ENCODE measurements at places on chromosomes 12 and 14. TPM values are rescaled to one million over a fixed set of nuclear protein-coding genes. Genes with fewer than 3 reads are reported as not detected.

Gene LPAR5
- total RNA-seq, result 1.7 TPM

Gene CLEC2B
- total RNA-seq, result 5.6 TPM

Gene SMIM41
- total RNA-seq, result 2.1 TPM

Gene INHBE
- not detected for total RNA-seq

Gene KRT4
- 5.4 TPM for total RNA-seq

Gene SPIC
- not detected for total RNA-seq

Gene SRGAP1
- total RNA-seq, result 15.4 TPM

Gene CCDC60
- not detected for total RNA-seq

Gene RAB15
- total RNA-seq, result 8.7 TPM

Gene DTX1
- total RNA-seq, result 3.6 TPM

Gene CCDC38
- not detected for total RNA-seq

Gene LRRC10
- total RNA-seq, result not detected

Gene CCNK
- 21.2 TPM for total RNA-seq

Gene EIF2S3B
- total RNA-seq, result 0.17 TPM

Gene CATSPERB
- 0.99 TPM for total RNA-seq

Gene GRIP1
- total RNA-seq, result 12.5 TPM

Measured in esophagus muscularis mucosa (tissue), 4 donors.